NCI-H1694 (cell line): ENCODE measurements at places on chromosomes 3 and 15.
A peak's percentile ranks its signal among the peaks of the same experiment; 100 is the strongest.

GRCh38 chr3:146589899-146590508 is 15.1 kb downstream of the PLSCR5 start:
- peak; percentile 21 for DNase-seq

DNA sequence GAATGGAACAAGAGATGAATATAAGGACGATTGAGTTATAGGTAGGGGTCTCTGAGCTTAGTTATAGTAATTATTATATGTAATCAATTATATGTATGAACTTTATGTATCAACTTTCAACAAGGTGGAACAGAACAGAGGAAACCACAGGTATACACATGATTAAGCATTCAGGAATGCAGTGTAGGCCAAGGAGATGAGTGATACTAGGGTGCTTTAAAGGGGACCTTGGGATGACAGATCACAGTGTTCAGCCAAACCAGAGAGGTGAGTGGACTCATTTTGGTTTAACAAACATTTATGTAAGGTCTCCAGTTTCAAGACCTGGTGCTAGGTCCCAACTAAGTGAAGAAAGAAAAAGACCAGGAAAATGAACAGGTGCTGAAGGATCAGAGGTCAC is 895.5 kb downstream of the ROBO2 start:
- no peak for DNase-seq

DNA sequence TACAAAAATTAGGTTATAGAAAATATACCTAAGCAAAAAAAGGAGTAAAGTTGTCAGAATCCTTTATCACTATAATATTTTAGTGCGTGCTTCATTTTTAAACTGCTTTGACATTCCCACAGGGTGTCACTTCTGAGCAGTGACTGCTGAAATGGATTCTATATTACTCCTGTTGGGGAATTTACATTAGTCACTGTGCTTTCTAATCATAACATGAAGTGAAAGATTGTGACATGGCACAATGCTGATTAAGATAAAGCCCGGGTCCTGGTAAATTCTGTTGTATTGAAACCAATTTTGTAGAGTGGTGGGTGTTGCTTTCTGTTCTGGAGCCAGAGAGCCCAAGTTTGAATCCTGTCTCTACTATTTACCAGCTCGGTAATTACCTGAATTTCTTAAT is 36.4 kb upstream of the EHHADH start:
- no peak for DNase-seq

GRCh38 chr3:100216713-100217112 is 44.1 kb upstream of the TBC1D23 start:
- DNase-seq = no peak

- no peak for DNase-seq
These were observed 48.9 kb downstream of the CYP11A1 start for GRCh38 chr15:74318376-74319137.

- DNase-seq = no peak
These were observed 35.7 kb upstream of the DNAJC19 start for GRCh38 chr3:181025204-181025603.

DNA sequence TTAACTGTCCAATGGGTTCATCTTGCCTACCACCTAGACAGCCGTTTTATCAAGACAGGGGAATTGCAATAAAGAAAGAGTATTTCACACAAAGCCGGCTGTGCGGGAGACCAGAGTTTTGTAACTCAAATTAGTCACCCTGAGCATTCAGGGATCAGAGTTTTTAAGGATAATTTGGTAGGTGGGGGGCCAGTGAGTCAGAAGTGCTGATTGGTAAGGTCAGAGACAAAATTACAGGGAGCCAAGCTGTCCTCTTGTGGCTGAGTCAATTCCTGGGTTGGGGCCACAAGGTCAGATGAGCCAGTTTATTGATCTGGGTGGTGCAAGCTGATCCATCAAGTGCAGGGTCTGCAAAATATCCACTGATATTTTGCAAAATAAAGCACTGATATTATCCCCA is 29.9 kb upstream of the GPD1L start:
- no peak for DNase-seq

DNA sequence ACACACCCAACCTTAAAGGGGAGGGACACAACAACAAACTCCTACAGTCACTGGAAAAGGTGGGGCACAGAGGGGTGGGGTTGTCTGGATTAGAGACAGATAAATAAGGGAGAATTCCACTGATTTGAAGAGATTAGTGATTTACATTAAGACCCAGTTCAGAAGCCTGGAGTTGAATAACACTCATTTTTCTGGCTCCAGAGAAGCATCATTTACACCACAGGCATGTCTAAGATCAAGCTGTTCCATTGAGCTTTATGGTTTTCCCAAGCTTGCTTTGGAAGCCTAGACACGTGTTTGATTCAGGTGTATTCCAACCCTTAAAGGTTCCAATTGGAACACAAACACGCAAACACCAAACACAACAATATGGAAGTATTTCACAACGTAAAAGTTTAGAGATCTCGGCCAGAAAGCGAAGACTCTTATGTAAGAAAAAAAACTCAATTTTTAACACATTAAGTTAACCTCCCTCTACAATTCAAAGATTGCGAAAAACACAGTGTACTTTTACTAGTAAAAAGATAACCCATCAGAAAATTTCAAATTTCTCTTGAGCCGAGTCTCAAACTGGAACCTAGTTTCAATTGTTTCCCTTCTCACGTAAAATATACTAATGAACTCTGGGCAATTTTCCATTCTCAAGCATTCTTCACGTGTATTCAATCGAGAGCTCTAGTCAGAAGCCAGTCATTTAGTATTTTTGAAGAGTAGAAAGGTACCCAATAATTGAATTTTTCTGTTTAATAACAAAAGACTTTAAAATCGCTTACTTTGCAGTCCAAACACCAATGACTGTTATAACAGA is 2.1 kb downstream of the TRA2B start:
- DNase-seq = no peak

DNA sequence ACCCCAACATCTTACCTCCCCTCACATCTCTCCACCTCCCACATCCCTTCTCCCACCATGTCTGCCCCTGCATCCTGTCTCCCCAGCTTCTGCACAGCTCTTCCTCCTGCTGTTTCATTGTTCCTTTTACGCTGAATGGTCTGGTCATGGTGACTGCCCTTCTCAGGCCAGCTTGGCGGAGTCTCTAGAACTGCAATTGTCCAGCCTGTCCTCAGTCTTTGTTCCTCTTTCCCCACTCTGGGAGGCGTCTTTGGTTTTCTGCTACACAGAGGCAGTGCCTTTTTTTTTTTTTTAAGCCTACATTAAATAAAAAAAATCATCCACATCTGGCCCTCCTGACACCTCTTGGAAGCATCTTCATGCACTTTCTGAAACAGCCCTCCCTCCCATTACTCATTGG is 49.1 kb upstream of the SEC22A start:
- DNase-seq = no peak

GRCh38 chr3:13887495-13888300 is 7.8 kb upstream of the WNT7A start:
- no peak for DNase-seq
